ENCODE measurements at places on chromosomes 1 and 21.

- DNase-seq: no peak
These were observed 1423.1 kb downstream of the AMY1C start for GRCh38 chr1:105172788-105173187.

GRCh38 chr1:166365081-166365480 is 198.3 kb upstream of the FAM78B start:
- DNase-seq: no peak

DNA sequence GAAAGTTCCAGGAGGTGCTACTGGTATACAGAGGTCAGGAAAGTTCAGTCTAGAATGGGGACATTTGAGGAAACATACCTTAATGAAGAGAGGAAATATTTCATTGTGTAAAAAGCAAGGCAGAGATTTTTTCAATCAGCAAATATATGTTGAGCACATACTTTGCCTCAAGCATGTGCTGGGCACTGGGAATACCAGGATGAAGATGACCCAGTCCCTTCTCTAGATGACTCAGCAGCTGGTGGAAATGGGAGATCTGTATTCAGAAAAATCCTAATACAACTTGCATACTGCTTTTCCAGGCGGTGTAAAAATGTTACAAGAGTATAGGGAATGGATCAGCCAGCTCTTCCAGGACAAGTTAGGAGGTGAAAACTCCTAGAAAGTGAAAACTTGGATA is 229.3 kb downstream of the FGGY start:
- DNase-seq: no peak

DNA sequence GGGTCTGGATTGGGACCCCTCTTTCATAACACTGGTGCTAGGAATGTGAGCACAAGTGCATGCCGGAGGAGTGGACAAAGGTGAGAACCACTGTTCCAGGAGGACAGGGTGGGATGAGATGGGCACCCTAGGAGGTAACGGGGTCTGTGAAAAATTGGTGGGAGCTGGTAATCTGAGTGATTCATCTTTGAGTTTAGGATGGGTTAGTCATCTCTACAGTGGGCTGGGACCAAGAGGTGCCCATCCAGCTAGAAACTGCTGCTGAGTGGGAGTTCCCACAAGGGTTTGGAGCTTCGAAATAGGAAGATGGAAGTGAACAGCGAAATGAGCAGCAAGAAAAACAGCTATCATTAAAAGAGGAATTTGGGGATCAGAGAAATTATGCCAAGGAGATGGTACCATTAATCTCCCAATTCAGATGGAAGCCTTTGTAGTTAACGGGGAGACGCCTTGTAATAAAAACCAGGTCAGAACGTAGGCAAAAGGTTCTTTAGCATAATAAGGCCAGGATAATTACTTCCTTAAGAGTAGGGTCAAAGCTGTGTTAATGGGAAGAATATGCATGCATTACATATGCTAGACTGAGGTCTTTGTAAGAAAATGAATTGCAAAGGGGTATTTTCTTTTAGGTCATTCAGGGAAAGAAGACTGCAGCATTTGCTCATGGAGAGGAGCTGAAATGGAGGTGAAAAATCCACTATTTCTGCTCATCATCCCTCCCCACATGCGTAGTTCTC is 55.5 kb downstream of the OLFML3 start:
- no peak for DNase-seq

GRCh38 chr1:47766832-47767740 is 230.1 kb downstream of the TRABD2B start:
- no peak for DNase-seq

GRCh38 chr1:89810302-89810701 is 10.5 kb upstream of the LRRC8D start:
- no peak for DNase-seq

GRCh38 chr1:86231076-86231475 is 74.5 kb upstream of the COL24A1 start:
- no peak for DNase-seq

- DNase-seq: no peak
These were observed 164.4 kb downstream of the DYRK1A start for GRCh38 chr21:37530901-37531351.

- DNase-seq: no peak
These were observed 105.8 kb downstream of the MAN1A2 start for GRCh38 chr1:117473063-117473462.

DNA sequence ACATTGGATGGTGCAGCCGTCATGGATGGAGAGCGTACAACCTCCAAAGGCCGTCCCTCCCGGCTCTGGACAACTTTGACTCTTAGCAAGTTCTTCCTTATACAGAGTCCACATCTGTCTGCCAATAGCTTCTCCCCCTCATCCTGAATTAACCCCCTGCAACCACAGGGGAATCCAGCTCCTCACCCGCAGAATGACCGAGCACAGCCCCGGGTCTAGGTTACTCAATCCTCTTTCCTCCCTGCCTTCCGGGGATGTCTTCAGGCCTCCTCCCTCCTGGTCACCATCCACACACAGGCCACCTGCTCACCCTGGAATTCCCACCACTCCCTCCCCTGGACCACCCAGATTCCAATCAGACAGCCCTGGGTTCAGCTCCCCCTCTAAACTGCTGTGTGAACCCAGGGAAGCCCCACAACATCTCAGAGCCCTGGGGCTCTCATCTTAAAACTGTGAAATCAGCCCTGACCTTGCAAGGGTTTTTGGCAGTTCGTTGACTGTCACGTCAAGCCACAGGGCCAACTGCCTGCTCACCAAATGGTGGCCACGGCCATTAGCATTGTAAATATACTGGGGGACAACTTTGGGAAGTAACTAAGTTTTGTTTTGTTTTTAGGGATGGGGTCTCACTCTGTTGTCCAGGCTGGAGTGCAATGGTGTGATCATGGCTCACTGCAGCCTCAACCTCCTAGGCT is 54.2 kb downstream of the HSPG2 start:
- no peak for DNase-seq

GRCh38 chr21:44414291-44415072 is 40.8 kb upstream of the LRRC3 start:
- DNase-seq: no peak

- no peak for DNase-seq
These were observed 10.3 kb downstream of the CFAP107 start for GRCh38 chr1:12756273-12756672.

GRCh38 chr1:206935491-206936067 is 10.7 kb downstream of the PIGR start:
- DNase-seq: peak; percentile 46

DNA sequence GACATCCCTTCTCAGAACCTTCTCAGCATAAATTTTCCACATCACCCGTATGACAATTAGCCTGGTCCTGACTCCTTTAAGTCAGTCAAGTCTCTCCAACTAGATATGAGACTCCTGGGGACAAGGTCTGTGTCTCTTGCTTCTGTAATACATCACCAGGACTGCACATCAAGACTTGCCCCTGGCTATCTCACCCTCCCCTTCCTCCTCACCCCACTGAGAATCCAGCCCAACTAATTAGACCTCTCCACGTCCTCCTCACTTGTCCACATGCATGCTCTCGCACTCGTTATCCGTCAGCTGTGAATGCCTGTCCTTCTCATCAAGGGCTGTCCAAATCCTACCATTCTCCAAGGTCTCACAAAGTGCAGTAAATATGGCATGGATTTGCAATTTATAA is 542.8 kb downstream of the PTPRU start:
- DNase-seq: no peak

DNA sequence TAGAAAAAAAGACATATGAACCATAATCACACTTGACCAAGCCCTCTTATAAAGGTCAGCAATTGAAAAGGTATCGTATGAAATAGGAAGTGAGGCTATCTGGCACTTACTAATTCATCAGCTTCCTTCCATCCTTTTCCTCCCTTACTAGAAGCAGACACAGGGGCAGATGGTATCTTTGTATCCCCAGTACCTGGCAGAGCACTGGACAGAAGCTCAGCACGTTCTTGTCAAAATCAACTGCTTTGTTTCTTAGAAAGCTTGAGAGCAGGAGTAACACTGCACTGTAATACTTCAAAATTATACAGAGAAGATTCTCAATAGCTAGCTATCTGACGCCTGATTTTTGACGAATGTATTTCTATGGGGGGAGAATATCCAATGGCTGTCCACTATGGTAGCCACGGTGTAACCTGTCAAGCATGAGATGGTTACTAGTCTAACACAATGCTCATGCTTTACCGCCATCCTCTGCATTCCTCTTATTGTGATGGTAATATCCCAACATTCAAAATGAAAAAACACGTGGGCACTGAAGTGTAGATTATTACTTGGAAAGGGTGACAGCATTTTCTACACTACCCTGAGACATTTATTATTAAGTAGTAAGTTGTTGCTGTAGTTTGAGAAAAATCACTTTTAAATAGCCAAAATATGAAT is 175.6 kb downstream of the SIPA1L2 start:
- no peak for DNase-seq

DNA sequence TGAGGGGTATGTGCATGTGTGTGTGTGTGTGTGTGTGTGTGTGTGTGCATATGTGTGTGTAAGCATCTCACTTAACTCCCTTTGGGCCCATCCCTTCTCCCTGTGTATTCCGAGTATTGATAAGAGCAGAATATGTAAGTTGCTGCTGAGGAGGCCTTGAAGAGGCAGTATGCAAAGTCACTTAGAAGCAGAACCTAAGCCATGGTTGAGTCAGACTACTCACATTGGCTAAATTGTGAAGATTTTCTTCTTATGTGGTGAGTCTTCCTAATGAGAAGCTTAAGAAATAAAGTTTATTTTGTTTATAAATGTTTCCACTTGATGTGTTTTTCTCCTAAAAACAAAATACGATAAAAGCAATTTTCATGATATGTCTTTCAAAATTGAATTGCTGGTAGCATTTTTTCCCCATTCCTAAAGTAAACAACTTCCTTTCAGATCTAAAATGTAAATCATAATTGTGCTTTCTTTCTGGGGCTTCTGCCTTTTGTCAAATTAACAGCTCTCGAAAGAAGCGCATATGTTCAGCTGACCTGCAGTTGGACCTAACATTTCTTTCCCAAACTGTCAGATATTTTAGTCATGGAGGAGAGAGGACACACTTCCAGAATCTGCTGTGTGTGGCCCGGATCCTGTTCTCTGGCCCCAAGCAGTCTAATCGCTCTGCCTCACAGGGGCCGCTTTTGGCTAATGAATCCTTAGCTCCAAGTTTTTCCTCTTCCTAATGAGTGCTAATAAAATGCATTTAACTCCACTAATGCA is 284.0 kb downstream of the DUSP10 start:
- DNase-seq: no peak

GRCh38 chr21:44748621-44749020 is 37.2 kb upstream of the TSPEAR start:
- no peak for DNase-seq

DNA sequence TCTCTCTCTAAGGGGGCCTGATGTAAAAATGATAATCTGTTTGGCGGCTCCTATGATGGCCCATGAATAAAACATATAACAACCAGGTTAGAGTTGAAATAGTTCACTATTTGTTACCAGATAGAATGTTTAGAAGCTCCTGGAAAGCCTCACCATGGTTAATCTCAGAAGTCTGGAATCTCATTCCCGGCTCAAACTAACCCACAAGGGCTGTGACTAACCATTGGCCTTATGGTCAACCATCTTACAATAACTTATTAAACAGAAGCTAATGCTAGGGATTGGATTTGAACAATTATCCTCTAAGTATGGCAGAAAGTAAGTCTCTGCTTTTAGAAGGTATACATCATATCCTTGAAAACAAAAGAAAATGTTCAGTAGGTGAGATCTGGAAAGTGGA is 134.1 kb upstream of the ADGRL2 start:
- no peak for DNase-seq

DNA sequence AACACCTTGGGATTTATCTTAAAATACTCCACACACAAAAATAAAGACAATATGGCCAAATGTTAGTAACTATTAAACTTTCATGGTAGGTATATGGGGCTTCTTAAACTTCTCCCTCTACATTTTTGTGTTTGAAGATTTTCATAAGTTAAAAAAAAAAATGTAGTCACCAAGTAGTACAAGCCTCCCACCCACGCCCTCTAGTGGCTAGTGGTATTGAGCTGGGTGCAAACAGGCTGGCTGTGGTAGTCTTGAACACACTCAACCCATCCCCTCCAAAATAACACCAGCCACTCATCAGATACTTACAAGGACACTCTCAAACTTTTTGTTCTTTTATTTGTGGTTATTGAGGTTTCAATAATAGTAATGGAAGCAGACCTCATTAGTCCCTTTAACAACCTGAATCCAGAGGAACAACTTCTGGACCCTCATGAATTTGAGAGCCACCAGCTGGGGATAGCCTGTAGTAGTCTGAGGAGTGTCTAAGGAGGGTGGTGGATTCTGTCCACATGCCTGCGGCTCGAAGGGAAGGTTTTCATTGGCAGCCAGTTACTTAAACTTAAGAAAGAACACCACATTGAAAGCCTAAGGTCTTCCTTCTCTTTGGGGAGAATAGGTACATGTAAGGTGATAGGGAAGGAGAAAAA is 15.6 kb downstream of the RD3 start:
- peak; percentile 70 for DNase-seq

DNA sequence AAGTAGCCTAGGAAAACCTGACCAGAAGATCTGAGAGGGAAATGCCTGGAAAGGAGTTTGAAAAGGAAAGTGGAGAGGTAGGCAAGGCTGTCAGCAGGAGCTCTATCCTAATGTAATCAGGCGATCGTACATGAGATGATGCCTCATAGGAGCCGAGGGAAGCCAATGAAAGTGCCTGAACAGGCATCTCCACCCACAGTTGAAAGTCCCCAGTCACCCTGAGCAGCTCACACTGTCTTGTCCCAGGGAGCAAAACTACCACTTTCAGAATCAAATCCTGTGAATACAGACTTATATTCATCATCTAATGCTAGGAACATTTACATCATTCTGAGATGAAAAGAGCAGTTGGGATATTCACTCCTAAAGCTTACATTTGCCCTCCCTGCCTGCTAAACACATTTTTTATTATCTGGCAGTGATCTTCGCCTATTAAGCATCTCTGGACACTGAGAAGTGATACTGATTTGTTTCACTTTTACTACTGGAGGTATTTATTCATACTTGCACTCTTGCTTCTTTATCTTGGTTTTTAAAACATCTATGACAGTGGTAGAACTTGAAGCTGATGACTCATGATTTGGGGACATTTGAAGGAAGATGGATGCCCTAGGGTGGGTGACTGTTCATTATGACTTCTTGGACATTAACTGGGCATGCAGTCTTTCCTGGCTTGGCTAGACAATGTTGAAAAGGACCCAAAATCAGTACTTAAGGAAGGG is 221.6 kb downstream of the SEC16B start:
- DNase-seq: no peak

DNA sequence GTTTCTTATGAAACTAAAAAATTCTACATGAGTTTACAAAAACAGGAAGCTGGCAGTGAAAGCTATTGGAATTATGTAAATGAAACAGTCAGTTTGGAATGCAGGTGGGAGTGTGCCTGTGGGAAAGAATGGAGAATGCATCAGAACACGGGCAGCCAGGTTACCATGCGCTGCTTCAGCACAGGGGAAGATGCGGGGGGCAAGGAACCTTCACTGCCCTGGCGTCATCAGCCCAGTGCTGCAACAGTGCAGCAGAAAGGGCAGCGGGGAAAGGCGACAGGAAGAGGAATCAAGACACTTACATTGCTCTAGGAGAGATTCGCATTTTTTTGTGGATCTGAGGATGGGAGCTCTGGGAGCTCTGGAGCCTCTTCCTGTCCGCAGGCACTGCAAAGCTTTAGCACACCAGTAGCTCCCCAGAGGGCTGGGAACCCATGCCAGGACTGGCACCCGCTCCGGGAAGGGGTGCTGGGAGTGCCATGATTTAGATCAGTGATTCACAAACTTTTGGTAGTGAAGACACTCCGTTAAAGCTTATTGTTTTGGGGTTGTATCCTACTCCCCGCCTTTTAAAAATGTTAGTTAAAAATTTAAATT is 64.1 kb upstream of the WDR26 start:
- DNase-seq: no peak

Data from CD4-positive, alpha-beta T cell treated with Interferon alpha-2 for 1 hour (primary cell).